ENCODE measurements at places on chromosomes 11 and 22.

- no peak for DNase-seq
These were observed 386.3 kb downstream of the AASDHPPT start for GRCh38 chr11:106463796-106464201.

DNA sequence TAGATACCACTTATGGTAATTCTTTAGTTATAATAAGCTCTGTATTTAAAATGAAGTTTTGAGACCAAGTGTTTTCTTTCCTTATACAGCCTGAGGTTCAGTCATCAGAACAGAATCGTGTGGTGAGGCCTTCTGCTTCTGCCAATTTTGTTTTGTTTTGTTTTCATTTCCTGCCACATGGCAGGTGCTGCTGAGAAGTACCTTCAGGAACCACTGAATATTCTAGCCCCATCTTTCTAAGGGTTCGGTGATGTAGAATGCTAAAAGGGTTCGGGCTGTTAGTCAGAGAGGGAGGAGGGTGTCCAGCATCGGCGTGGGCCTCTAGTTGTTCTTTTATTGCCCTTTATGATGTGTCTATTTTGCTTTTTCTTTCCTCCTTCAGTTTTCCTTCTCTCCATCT lies 25.8 kb downstream of the TNRC6B start:
- no peak for DNase-seq

GRCh38 chr11:16987205-16987568 lies 27.0 kb downstream of the PLEKHA7 start:
- no peak for DNase-seq

DNA sequence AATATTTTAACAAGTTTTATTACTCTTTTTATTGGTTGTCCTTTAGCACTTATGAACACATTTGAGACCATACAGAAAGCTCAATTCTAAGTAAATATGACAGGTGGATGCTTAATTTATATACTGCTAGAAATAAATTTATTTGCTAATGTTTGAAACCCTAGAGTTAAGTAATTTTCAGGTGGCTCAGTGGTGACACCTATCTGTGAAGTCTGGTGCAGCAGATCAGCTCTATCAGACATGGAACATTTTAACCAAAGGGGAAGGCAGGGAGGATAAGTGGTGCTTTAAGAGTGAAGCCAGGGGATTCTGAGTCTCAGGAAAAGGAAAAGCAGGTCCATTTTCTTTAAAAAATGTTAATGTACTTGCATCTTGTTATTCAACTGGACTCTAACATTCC lies 175.8 kb downstream of the DSCAML1 start:
- DNase-seq: no peak

GRCh38 chr11:44893846-44894617 lies 56.7 kb downstream of the TP53I11 start:
- no peak for DNase-seq

DNA sequence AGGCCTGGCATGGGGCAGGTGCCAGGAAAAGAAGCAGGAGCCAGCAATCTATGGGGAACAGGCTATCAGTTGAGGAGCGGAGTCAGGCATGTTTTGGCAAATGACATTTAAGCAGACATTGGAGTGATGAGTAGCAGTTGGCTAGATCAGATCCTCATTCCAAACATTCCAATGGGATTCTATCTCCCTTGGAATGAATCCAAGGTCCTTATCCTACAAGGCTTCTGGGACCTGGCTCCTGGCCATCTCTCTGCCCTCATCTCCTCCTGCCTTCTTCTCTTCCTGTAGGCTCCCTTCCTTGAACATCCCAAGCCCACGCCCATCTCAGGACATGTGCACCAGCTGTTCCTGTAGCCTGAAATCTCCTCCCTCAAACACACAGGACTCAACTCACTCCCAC lies 1074.5 kb downstream of the TBC1D22A start:
- DNase-seq: peak; percentile 70

DNA sequence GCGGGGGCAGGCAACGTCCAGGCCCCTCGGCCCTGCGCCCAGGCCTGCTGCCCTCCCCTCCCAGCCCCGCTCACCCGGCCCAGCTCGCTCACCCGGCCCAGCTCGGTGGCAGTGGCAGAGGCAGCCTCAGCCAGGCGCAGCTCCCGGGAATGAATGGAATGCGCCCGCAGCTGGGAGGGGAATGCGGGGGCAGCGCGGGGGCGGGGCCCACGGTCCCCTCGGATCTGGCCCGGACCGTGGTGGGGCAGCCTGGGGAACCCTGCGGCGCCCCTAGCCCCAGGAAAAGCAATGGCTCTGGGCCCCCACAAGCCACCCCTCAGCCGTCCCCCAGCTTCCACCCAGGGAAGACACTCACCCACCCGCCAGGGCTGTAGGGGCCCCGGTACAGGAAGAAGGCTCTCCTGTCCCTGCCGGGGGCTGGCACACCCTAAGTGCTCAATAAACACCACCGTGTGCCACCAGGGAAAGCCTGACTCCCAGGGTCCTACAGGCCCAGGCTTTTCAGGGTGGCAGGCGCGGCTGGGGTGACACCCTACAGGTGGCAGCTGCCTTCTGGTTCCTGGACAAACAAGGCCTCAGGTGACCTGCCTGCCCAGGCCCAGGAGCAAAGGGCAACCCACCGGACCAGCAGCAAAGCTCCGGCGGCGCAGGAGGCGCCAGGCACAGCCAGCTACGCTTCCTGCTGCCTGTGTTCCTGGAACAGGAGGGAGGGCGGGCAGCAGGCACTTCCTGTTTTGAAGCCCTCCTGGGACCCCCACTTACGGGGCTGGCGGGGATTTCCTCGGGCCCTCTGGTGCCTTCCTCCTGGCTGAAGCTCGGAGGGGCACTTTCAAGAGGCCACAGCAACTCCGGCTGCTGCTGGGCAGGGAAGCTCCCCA lies 13.8 kb downstream of the PLXNB2 start:
- DNase-seq: no peak

DNA sequence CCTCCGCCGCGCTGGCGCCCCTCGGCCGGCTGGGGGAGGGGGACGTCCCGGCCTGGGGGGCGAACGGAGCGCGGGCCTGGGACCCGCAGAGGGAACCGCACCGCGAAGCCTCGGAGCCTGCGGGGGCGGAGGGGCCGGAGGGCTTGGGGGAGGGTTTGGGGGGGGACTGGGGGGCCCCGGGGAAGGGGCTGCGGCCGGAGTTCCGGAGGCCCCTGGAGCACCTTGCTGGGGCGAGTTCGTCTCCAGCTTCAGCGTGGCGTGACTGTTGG lies 261 bp upstream of the SCT start:
- DNase-seq: no peak

- no peak for DNase-seq
These were observed 51.8 kb downstream of the GALNT18 start for GRCh38 chr11:11569936-11570491.

- no peak for DNase-seq
These were observed 21.6 kb downstream of the APOL5 start for GRCh38 chr22:35739076-35739930.

GRCh38 chr11:116445108-116446047 lies 327.4 kb downstream of the BUD13 start:
- DNase-seq: no peak

- no peak for DNase-seq
These were observed 12.5 kb downstream of the CHID1 start for GRCh38 chr11:898143-898511.

DNA sequence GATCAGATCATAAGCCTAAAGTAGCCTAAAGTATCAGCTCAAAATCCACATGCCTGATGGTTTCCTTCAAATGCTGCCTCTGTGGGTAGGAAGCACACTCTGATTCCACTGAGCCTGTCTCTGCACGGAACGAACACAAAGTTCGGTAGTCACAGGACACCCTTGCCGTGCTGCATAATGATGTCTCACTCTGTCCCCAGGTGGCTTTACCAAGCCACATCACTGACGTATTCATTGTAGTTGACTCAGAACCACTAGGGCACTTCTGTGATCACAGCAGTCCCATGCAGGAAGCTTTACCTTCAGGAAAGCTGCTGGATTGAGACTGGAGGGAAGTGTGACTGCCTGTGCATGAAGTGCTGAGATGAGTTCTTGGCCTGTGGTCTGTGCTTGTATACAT lies 147.7 kb downstream of the ATXN10 start:
- DNase-seq: no peak

GRCh38 chr11:3907590-3907989 lies 52.1 kb downstream of the STIM1 start:
- no peak for DNase-seq

- DNase-seq: no peak
These were observed at the start of gene CSF2RB for GRCh38 chr22:36913427-36914389. Gene CSF2RB, plus strand, starts transcription at chr22:36913628. Its CDS starts 8,580 bp downstream, at chr22:36922208.

DNA sequence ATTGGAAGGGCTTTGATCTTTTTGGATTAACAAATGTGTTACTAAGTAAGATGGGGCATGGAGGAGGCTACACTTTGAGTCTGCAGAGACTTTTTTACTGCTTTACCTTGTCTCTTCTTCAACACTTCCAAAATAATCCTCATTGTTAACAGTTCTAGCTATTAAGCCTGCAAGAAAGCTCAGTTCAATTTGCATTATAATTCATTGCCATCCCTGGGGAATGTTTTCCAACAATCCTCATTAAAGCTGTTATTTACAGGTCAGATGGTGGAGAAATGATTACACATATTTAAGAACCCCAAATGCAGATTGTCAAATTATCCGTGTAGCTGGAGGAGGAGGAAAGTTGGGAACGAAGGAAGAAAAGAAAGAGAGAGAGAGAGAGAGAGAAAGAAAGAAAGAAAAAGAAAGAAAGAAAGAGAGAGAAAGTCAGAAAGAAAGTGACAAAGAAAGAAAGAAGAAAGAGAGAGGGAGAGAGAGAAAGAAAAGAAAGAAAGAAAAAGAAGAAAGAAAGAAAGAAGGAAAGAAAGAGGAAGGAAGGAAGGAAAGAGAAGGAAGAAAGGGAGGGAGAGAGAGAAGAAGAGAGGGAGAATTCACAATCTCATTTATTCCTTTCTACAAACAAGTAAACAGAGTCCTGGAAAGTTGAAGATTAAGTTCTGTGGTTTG lies 443.9 kb downstream of the INSC start:
- no peak for DNase-seq

- DNase-seq: no peak
These were observed 563 bp downstream of the MDK start for GRCh38 chr11:46381819-46382645.

DNA sequence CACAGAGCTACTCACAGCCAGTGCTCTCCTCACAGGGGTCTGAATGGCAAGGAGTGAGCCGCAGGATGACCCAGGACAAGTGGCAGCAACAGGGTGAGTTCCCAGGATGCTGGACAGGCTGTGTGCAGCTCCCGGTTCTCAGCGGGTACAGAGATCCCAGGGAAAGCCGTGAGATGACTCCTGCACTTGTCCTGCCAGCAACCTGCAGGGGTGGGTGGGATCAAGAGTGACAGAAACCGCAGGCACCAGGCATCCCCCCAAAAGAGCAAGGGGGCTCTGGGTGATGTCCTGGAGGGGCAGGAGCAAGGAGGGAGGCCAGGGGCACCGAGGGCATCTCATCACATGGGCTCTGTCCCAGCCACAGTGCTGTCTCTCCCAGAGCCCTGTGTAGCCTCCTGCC lies 15.9 kb upstream of the PRODH start:
- no peak for DNase-seq

DNA sequence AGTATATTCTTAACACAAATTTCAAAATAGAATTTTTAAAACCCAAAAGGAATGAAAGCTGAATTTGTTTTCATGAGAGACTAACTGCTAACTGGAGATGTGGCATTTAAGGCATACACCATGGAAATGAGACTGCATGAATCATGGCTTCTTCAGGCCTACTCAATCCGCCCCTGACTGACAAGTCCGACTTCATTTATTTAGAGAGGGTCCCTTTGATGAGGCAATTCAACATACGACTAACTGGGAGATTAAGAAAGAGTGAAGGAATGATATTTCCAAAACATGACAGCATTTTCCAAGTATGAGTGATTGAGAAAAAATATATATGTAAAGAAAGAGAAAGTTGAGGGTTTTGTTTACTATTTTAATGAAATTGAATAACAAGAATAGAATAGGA lies 720.1 kb downstream of the DLG2 start:
- DNase-seq: no peak

GRCh38 chr11:61682093-61682732 lies 2.0 kb downstream of the DAGLA start:
- no peak for DNase-seq

GRCh38 chr22:30600921-30601320 lies 6.1 kb upstream of the TCN2 start:
- no peak for DNase-seq

DNA sequence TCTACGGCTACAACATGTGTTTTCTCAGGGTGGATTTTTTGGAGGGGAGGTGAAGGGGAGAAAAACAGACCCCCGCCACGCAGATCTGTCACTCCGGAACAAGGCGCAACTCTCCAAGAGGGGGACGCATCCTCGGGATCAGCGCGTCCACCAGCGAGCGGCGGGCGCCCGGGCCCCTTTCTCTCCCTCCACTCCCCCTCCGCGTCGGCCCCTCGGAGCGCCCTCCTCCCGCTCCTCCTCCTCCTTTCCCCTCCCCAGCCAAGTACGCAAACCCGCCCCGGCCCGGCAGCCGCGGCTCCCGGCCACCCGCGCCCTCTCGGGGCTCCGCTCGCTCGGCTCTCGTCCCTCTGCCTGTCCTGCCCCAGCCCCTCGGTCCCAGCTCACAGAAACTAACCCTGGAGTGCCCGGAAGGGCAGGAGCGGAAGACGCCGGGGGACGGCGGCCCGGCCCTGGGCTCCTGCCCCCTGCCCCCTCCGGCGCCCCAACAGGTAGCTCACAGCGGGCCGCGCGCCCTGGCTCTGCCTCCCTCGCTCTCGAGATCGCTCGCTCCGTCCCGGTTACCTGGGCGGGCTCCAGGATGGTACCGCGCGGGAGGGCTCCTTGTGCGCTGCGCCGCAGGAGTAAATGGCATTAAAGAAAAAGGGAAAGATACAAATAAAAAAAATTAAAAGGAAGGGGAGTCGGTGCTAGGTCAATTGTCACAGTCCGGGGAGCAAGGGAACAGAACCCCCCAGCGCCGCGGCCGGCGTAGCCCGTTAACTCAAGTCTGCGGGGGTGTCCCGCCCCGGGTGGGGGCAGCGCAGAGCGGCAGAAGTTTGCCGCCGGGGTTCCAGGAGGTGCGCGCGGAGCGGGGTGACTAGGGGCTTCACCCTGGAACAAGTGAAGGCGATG lies 131.4 kb upstream of the C11orf58 start:
- no peak for DNase-seq

DNA sequence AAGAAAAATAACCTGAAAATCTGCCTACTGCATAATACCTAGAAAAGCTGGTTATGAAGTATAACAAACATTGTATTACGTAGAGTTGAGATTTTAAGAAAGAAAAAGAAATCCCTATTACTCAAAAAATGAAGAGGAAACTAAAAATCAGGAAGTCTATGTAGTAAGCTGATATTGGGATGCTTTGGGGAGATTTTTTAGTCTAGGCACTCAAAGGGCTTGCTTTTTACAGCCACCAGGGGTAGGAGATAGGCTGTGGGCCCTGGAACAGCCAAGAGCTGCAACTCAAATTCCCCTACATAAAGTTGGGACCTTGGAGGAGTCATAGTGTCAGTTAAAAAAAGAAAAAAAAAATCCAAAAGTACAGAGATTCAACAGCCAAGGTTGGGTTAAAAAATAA lies 90.4 kb downstream of the RELT start:
- no peak for DNase-seq
